ENCODE measurements at places on chromosomes 12 and 14.

DNA sequence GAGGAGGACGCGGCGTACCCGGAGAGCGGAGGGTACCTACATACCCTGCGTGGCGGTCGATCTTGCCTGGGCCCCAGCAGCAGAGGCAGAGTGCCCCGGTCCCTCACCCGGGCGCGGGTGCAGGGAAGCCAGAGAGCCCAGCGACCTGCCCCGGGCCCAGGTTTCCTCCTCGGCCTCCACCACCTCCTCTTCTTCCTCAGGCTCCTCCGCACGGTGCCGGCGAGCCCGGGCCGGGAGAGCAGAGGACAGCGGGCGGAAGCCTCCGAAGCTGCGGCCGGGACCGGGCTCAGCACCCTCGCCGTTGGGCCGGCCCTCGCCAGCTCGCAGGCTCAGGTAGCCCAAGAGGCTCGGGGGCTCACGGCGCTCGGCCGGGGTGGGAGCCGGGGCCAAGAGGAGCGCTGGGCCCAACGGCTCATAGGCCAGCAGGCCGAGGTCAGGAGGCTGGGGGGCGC lies 6.6 kb downstream of the ZNF219 start:
- DNase-seq, result no peak

GRCh38 chr14:74525361-74525851 lies 31.8 kb downstream of the ISCA2 start:
- DNase-seq, result no peak

DNA sequence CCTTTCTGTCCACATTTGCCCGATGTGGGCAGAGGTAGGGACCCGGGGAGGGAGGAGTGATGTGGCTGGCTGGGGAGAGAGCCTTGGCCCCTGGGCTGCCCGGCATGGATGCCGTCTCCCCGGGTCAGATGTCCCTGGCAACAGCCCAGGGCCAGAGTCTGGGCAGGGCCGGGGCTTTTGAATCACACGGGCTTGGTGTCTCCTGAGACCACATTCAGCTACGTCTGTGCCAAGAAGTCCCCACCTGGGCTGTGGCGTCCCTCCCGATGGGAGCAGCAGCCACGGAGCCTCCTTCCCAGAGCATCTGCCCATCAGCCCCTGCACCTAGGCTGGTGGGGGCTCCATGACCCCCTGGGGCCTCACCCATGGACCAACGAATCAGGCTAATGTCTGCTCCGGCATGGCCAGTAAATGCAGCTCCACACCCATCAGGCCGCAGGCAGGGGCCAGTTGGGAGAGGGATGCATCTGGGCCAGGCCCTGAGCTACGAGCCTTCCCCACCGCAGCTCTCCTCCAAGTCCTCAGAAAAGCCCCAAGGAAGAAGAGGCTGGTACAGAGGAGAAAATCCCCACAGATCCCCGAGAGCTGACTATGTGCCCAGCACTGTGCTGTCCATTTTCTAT lies 109.4 kb downstream of the RFLNA start:
- no peak for DNase-seq

- DNase-seq, result no peak
Observed at GRCh38 chr12:131852551-131853299, 24.5 kb downstream of the MMP17 start.

DNA sequence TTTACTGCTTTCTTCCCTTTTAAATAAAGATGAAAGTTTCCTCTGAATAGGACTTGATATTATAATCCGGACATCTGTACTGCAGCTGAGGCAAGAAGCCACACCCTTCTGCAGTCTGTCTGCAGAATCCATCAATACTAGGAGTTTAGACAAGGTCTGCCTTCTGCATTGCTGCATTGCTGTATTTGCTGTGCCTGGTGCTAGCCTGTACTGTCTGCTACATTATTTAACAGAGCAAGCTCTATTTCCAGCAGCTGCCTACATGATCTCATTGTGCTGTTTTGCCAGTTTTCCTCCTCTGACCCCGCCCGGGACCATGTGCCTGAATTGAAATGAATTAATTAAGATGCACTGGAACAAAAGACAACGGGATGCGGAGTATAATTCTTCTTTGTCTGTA lies 1.7 kb downstream of the TUBA1A start:
- DNase-seq, result no peak

DNA sequence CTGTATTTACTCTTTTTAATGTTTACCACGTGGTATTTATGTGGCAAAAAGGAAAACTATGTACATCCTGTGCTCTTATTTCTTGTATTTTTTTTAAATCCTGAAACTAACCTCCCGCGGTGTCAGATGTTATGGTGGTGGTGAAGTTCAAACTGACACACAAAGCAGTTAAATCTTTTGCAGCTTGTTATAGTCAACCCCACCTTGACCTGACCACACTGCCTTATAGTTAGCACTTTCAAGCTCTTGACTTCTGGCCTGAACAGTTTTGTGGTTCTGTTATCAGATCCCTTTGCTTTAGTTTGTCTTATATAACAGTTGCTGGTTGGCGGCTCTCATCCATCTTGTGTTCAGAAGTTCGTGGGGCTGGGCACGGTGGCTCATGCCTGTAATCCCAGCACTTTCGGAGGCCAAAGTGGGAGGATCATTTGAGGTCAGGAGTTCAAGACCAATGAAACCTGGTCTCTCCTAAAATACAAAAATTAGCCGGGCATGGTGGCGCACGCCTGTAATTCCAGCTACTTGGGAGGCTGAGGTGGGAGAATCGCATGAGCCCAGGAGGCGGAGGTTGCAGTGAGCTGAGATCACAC lies 2.1 kb downstream of the UNG start:
- DNase-seq, result no peak

DNA sequence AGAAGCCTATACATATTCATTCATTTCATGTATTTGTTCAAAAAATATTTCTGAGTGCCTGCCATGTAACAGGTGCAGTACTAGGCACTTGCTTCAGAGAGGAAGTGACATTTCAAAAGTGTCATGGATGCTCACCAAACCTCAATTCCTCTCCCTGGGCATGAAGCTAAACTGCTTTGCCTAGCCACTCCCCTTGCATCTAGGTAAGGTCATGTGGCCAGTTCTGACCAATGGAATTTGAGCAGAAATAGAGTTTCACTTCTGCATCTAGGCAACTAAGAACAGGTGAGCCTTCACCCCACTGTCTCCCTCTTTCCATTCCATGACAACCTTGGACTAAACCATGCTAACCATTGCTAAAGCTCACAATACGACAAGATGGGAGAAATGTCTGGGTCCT lies 27.6 kb downstream of the TC2N start:
- no peak for DNase-seq

- DNase-seq, result no peak
Observed at GRCh38 chr12:2580821-2581220, 213.9 kb upstream of the FKBP4 start.

Data from activated gamma-delta T cell treated with Interleukin-2 at 50 U/mL for 16 hours (primary cell).